IMR-90 (cell line): ENCODE measurements at places on chromosomes 11 and 22. TPM values are rescaled to one million over a fixed set of nuclear protein-coding genes. Genes with fewer than 3 reads are reported as not detected.

The FRMD8 gene
- 10.8 and 11.3 TPM in 2 replicates for total RNA-seq

The RASL10A gene
- not detected in 2 replicates for total RNA-seq

The UPB1 gene
- total RNA-seq, result under 0.01 TPM in 2 replicates

The LMO2 gene
- total RNA-seq, result not detected in 2 replicates

The B3GAT1 gene
- total RNA-seq, result not detected in 2 replicates

DNA sequence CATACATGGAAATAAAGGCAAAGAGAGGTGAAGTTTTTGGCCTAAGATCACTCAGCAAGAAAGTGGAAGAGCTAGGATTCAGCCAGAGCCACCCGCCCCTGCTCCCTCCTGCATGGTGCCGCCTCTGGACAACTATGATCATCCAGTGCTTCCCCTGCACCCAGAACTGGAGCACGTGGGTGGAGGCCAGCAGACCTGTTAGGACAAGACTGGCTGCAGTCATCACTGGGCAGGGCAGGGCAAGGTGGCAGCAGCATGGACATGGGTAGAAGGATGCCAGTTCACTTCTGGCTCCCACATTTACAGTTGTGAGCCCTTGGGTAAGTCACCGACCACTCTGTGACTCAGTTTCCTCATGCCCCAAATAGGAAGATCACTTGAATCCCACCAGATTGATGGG lies 131.0 kb downstream of the FBXO7 start:
- no peak for DNase-seq

DNA sequence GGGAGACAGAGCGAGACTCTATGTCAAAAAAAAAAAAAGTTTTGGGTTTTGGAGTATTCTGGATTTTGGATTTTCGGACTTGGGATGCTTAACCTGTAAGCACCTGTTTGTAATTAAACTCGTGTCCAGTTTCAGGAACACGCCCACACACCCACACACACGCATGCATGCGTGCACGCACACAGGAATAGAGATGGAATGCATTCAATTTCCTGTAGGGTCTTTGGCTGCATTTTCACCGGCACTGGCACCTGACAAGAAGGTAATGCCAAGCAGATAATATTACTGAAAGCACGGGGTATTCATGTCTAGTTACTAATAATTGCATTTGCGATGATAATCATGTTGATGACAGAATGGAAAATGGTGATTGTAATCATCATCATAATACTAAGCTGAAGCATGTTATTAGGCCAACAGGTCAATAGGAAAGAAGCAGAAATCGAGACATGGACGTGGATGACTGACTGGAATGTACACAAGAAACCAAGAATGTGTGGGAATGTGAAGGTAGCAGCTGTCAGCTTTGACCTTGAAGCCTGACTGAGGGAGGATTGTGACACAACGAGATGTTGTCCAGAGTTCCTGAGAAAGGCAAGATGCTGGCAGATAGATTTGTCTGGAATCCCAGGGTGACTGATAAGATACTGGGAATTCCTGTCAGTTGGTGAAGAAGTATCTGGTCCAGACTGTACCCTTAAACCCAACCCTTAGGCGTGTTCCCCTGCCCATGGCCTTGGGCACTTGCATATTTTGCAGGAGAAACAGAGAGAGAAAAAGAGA lies 108.6 kb downstream of the SYN3 start:
- DNase-seq, result no peak

GRCh38 chr22:31544481-31545480 lies 48.4 kb downstream of the SFI1 start:
- DNase-seq, result peak; percentile 16

DNA sequence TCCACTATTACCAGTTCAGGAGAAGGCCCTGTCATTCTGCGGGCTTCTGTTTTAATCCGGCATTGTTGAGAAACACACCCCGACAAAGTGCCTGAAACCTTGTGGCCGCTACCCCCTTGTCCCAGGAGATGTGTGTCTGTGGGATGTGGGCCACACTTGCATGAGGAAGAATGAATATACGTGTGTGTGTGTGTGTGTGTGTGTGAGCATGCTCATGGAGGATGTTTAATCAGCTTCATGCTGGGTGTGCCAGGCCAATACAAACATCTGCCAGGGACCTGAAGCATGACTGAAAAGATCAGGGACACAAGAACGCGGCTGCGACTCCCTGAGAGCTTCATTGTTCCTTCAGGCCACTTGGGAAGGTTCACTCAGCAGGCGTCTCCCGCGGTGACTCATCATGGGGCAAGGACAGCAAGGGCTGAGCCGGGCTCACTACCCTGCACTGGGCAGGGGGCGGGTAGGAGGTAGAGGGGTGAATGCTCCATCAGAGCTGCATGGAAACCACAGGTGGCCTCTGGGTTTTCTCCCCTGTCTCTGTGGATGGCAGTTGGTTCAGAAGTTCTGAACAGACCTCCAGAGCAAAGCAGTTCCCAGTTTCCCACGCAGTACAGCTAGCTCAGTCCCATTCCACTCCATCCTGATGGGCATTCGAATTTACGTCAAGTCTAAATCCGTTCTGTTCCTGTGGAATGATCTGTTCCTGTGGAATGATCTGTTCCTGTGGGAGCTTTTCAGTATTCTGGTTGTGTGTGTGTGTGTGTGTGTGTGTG lies 7.0 kb upstream of the MALAT1 start:
- peak; percentile 98 for DNase-seq

GRCh38 chr22:48920776-48921241 lies 906.9 kb downstream of the BRD1 start:
- no peak for DNase-seq

DNA sequence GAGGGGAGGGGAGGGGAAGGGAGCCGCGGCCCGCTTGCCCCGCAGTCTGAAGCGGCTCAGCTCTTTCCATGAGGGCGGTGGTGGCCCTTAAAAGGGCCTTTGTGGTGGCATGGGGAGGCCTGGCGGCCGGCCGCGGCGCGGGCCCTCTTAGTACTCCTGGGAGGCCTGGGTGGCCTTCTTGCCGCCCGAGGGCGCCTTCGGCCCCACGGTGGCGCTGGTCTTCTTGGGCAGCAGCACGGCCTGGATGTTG lies 6.9 kb downstream of the DPAGT1 start:
- DNase-seq, result peak; percentile 86
